ENCODE measurements at places on chromosomes 5 and 9.

- DNase-seq: no peak
These were observed 48.0 kb downstream of the LMX1B start for GRCh38 chr9:126661521-126662251.

DNA sequence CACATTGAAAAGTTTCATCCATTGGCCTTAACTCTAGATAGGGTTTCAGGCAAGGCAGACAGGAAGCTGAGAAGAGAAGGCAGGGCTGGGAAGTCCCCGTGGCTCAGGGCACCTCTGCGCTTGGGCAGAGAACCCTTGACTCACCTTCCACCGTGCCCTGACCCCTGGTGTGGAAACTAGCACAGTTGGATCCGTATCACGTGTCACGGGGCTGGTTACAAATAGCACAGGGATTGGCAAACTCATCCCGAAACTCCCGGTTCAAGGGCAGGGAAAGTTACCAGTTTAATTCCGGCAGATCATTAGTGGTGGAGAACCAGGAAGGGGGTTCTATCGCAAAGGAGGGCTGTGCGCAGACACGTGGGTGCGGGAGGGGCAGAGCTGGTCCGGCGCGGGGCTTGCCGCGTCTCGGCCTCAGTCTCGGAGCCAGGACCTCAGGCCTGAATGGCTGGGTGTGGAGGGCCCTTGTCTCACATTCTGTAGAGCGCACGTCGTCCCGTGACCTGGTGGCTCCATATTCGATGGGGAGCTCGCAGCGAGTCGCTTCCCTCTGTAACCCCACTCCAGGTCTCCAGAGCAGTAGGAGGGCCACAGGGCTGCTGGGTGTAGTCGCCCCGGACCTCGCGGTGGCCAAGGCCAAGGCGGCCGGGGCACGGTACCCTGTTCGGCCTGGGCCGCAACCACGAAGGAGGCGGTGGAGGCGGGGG, 771 bp upstream of the TMEM171 start:
- DNase-seq: no peak

- DNase-seq: no peak
These were observed 305.1 kb upstream of the RGMB start for GRCh38 chr5:98468188-98468869.

GRCh38 chr9:33202552-33203201, 35.5 kb upstream of the B4GALT1 start:
- peak; percentile 11 for DNase-seq

DNA sequence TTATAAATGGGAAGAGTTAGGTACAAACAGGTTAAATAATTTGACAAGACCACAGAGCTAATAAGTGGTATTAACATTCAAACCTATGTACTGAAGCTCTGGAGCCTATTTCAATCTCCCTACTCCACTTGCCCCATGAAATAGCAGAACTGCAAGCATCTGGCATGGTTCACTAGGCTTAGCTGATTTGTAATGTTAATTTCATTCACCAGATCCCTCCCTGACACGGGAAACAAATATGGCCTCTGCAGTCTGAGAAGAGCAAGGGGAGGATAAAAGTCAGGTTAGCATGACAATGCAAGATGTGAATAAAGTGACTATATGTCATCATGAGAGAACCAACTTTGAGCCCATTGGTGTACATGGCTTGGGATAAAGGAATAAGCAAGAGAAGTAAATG, 428.8 kb downstream of the BRINP1 start:
- DNase-seq: no peak

DNA sequence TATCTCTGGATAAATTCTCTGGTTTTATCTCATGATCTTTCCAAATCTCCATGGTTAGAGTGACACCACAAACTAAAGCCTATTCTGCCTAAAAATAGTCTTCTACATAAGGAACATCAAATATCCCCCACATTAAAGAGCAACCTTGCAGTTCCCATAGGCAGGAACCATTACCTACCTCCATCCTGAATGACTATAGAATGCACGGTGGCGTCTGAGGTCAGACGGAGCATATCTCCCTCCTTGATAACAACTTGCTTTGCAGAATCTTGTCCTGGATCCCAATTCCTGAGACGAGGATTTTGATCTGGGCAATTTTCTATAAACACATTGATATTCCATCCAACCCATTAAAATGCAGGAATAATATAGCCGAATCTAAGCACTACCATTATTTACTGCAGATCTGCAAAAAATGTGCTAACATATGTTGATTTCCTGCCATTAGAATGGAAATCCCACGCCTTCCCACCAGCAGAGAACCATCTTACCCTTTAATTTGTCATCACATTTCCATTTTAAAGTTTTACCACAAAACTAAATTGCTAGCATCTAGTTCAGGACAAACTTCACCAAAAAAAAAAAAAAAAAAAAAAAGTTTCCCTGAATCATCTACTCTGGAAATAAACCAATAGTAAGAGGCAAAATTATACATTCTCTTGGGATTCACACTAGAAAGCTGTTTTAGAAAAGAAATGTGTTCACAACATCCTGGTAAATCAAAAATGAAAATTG, 22.1 kb downstream of the CEMIP2 start:
- no peak for DNase-seq

GRCh38 chr9:107620801-107621200, 131.2 kb upstream of the KLF4 start:
- no peak for DNase-seq

GRCh38 chr5:119913425-119913824, 284.1 kb downstream of the FAM170A start:
- DNase-seq: no peak

- no peak for DNase-seq
These were observed at the start of gene TNFAIP8 for GRCh38 chr5:119355685-119356611. Gene TNFAIP8 (plus strand): TSS chr5:119356019. CDS start chr5:119356091, 72 bp downstream.

DNA sequence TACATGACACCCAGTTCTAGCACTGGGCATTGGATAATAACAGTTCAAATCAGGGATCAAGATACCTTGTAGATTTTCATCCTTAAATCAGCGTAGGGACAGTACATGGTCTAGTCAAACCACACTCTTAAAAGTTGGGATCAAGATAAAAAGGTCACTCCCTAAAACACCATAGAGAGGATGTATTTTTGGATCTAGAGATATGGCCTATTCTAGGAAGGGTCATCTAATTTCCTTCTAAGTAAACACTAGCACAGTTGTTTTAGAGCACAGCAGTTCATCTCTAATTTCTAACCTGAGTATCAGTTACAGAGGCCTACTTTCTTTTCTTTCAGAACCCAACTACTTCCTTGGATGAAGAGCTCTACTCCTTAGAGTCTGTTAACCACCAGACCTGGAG, 166.4 kb upstream of the GRIN3A start:
- DNase-seq: no peak

DNA sequence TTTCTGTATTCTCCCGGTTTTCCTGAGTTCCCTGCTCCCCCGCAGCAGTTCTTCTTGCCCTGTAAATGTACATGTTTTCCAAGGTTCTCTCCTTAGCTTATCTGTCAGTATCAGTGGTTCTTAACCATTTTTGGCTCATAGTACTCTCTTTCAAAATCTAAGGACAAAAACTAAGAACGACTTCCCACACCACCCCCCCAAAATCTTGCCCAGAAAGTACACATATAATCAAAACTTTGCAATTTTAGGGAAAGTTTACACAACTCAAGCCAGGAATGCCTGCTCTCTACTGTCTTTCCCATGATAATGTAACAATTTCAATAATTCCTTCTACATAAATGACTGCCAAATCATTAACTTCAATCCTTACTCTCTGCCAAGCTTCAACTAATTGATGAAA, 4.5 kb downstream of the DCAF12 start:
- no peak for DNase-seq

- no peak for DNase-seq
These were observed 455 bp upstream of the SMIM3 start for GRCh38 chr5:150778088-150778516.

GRCh38 chr5:9165546-9165945, 380.3 kb downstream of the SEMA5A start:
- DNase-seq: no peak

- DNase-seq: no peak
These were observed 17.8 kb downstream of the RGS3 start for GRCh38 chr9:113481176-113481787.

GRCh38 chr5:133664422-133664821, 52.1 kb upstream of the FSTL4 start:
- no peak for DNase-seq

DNA sequence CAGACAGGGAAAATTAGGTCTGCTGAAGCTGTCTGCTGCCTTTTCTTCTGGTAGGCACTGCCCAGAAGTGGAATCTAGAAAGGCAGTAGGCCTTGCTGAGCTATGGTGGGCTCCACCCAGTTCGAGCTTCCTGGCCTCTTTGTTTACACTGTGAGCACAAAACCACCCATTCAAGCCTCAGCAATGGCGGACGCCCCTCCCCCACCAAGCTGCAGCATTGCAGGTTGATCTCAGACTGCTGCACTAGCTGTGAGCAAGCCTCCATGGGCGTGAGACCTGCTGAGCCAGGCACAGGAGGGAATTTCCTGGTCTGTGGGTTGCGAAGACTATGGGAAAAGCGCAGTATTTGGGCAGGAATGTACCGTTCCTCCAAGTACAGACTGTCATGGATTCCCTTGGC, 18.5 kb downstream of the AGTPBP1 start:
- DNase-seq: no peak

GRCh38 chr5:76736679-76737556, 21.0 kb downstream of the F2R start:
- no peak for DNase-seq

GRCh38 chr5:90519081-90519480, 10.3 kb downstream of the LYSMD3 start:
- no peak for DNase-seq

- no peak for DNase-seq
These were observed 119.3 kb upstream of the DPYSL3 start for GRCh38 chr5:147629196-147629595.

- DNase-seq: no peak
These were observed 35.5 kb downstream of the GADD45G start for GRCh38 chr9:89640361-89640760.

DNA sequence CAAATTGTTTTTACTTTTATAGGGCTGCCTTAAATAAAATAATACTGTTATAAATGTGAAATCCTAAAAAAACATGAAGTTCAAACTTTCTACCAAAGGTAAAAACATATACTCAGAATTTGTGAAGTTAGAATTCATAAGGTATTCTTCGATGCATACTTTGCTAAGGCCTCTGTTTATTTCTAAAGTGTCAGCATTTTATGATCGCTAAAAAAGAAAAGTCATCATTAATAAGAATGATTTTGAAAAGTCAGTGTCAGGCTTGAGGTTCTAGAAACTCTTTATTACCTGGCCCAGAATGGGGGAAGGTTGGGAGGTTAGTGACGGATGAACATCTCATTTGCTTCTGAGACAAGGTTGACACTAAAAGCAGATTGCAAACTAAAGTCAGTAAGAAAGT, 26.2 kb upstream of the NADK2 start:
- no peak for DNase-seq

GRCh38 chr5:66856041-66856805, 260.0 kb downstream of the MAST4 start:
- DNase-seq: no peak

DNA sequence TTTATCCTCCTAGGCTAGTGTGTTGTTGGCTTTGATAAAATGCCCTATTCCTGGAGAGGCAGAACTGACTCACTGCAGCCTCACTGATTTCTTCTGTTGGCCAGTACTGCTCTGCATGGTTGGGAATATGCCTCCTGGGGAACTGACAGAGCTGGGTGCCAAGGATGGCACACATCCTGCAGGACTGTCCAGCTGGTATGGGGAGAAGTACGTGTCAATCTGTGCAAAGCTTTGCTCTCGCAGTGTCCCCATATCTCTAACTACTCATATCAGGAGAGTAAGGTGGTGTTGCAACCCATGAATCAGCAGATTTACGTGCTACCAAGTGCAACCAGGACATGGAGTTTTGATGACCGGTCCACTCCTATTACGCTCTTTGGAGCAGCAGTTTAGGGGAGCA, 74.7 kb downstream of the TEK start:
- DNase-seq: no peak

- no peak for DNase-seq
These were observed 3.8 kb downstream of the CREB3 start for GRCh38 chr9:35736201-35736633.

DNA sequence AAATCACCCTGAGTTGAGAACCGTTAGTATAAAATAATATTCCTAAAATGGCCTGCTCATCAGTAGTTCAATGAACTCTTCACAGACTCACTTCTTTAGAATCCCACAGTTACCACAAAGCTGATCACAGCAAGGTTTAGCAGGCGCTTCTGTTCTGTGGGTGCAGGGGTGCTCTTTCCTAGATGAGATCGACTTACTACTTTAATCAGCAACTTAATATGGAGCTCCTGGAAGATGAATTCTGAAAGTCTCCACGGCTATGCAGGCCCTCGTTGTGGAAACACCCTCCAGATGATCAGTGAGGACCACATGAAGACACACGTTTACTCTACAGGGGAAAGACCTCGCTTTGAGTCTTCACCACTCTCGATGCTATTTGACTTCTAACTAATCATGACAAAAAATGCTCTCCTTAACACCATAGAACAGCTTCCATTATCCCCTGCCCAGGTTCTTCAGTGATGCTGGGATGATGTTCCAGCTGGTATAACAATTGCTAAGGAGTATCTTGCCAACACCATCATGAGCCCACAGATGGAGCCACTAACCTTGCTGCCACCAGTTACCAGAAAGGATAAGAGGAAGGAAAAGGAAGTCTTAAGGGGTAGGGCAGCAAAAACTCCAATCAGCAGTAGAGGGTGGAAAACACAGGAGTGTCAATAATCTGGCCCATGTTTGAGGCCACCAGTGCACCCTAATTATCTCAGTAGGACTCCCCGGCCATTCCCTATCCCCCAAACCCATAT, 17.9 kb upstream of the GPX8 start:
- no peak for DNase-seq

DNA sequence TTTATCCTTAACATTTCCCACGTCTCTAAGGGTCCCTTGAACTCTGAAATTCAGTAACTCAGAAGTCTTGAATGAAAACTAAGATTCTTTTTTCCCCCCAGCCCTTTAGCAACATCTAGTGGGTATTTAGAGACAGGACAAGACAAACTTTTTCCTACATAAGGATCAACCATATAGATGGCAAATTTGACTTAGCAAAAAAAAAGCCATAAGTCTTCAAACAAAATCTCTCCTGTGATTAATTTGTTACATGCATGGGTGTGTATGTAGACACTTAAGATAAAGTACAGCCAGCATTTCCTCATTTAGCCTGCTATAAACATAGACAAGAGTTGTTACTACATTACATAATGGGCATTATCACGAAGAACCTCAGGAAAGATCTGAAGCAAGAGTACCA, 29.1 kb upstream of the ANKRD31 start:
- DNase-seq: no peak

DNA sequence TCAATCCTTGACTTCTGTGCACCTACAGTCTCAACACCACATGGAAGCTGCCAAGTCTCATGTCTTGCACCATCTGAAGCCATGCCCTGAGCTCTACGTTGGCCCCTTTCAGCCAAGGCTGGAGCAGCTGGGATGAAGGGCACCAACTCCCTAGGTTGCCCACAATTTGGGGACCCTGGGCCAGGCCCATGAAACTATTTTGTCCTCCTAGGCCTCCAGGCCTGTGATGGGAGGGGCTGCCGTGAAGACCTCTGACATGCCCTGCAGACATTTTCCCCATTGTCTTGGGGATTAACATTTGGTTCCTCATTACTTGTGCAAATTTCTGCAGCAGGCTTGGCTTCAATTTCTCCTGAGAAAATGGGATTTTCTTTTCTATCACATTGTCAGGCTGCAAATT, 285.1 kb downstream of the DTWD2 start:
- no peak for DNase-seq

- DNase-seq: no peak
These were observed 13.1 kb upstream of the SPINK13 start for GRCh38 chr5:148255456-148255855.

All from stimulated activated CD8-positive, alpha-beta memory T cell treated with anti-CD3 and anti-CD28 coated beads, Interleukin-4, amount 100 ng/mL, for 1 hour (primary cell).